ENCODE measurements at places on chromosomes 6 and 20. TPM values are rescaled to one million over a fixed set of nuclear protein-coding genes. Genes with fewer than 3 reads are reported as not detected.

Gene CCN5
- 84.0 TPM for total RNA-seq

Gene MEI4
- total RNA-seq = under 0.01 TPM

Gene PGC
- not detected for total RNA-seq

Gene MCHR2
- total RNA-seq = not detected

Gene THEMIS
- 0.84 TPM for total RNA-seq

Gene GCNT2
- 3.5 TPM for total RNA-seq

Gene KCNQ5
- total RNA-seq = 0.21 TPM

Gene C6orf52
- total RNA-seq = not detected

Gene VIP
- total RNA-seq = 1.3 TPM

Gene TRIM27
- total RNA-seq = 62.5 TPM

Gene PTGIS
- total RNA-seq = 31.5 TPM

Gene KCNK5
- total RNA-seq = 20.0 TPM

Gene CST5
- not detected for total RNA-seq

Gene FBXO5
- 3.9 TPM for total RNA-seq

Gene CHD6
- total RNA-seq = 52.0 TPM

Gene BTN1A1
- not detected for total RNA-seq

Gene FAM217A
- total RNA-seq = not detected

Gene BCAS1
- 59.6 TPM for total RNA-seq

Gene TAF8
- total RNA-seq = 27.6 TPM

Gene SCGN
- total RNA-seq = not detected

Gene ZBTB46
- 11.5 TPM for total RNA-seq

Gene PI3
- not detected for total RNA-seq

Gene GRM1
- total RNA-seq = 0.63 TPM

Gene SUMO4
- 6.9 TPM for total RNA-seq

Gene DZANK1
- total RNA-seq = 4.2 TPM

Gene GJA10
- not detected for total RNA-seq

Gene RBPJL
- total RNA-seq = not detected

Gene HSP90AB1
- 580 TPM for total RNA-seq

Gene MYCT1
- total RNA-seq = 13.6 TPM

Gene C6orf141
- total RNA-seq = 0.90 TPM

Gene MOCS1
- 56.7 TPM for total RNA-seq

Gene OVOL2
- total RNA-seq = not detected

Gene ZNF831
- total RNA-seq = 0.84 TPM

Gene CCN6
- total RNA-seq = not detected

Gene IPCEF1
- 2.6 TPM for total RNA-seq

Gene RAB23
- 26.8 TPM for total RNA-seq

Gene DCBLD1
- total RNA-seq = 13.2 TPM

Gene MICB
- 3.9 TPM for total RNA-seq

Gene RSPO3
- 16.5 TPM for total RNA-seq

Gene CST2
- 2.4 TPM for total RNA-seq

All from tibial nerve (tissue), 4 donors.